ENCODE measurements at places on chromosomes 1 and 21.

DNA sequence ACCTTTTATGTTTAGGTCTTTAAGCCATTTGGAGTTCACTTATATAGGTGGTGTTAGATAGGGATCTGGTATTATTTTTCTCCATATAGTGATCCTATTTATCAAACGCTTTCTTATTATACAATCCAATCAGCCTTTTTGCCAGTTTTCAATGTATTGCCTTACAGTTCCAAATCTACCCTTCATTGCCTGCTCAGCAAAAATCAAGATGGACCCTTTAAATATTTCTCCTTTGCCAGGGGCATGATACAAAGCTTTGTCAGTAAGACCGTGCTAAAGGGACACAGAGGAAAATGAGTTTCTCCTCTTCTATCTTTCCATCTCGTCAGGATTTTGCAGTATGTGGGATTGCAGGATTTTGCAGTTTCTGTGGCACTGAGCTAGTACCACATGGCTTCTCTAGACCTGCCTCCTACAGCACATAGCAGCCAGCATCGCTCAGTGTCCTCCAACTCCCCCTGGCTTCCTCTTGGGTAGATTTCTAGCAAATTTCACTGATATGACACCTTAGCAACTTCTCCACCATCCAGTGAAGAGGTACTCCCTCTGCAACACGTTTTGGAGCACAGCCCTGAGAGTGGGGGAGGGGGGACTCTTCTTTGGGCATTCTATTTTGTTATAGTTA lies 22.5 kb upstream of the CAP1 start:
- no peak for DNase-seq

DNA sequence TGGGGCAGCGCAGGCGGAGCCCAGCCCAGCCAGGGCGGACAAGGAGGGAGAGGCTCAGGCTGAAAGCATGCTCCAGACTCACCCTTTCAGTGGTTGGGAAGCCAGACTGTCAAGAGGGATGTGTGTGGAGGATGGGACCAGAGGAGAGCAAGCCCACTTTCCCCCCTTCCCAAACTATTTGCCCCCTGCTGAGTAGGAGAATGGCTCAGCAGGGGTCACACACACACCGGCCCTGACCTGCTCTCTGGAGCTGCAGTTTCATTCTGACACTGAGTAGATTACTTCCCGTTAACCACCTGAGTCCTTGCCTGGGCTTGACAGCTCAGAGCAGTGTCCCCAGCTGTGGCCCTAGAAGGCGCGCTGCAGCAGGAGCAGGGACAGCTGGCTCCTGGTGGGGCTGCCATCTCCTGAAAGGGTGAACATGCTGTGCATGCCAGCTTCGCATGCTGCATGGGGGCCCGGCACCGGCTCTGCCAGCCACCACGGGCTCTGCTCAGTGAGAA lies 51.6 kb upstream of the CNTN2 start:
- no peak for DNase-seq

- peak; percentile 42 for DNase-seq
These were observed 18.3 kb downstream of the HYI start for GRCh38 chr1:43435146-43436145.

- DNase-seq: peak; percentile 82
These were observed 791 bp upstream of the STUM start for GRCh38 chr1:226547754-226548191.

DNA sequence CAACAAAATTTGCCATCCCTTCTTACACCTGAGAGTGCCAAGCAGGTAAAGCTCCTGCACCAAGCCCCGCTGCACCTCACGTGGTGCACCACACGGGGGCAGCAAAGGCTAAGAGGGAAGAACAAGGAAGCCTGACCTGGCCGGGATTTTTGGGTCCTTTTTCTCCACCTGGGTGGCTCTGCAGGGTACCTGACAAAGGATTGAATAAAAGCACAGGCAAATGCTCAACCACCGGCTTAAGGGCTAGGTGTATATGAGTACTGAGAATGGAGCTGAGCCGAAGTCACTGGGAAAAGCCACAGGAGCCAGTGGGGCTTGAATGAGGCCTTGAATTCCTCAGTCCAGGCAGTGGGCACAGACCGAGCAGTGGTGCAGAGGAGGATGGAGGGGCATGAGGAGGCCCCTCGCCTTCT lies 36.4 kb downstream of the ZNF697 start:
- peak; percentile 16 for DNase-seq

DNA sequence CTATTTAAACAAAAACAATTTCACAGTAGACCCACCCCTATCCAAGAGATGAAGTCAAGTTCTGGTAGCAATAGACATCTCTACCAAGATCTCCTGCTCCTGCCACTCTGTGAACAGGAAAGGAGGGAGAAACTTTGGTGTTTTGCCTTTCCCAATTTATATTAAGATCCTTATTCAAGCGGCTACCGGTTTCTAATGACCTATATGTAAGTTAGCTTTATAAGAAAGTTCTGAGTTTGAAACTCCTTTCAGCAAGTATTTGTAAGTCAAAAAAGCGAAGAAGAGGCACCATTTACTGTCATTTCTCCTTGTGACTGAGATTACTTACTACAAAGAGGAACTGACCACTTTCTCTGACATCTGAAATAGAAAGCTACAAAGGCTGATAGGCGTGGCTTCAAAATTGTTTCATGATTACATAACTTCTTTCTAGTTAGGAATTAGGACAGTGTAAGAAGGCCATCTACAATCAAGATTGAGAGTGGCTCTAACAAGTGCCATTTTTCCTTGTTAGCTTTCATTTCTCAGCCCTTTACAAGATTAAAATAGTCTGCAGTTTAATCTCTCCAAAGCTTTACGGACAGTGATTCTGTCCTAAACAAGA lies at the start of gene MNDA:
Gene MNDA, plus strand, starts transcription at position 448 of the 604 bp plus-strand sequence. CDS start 10,803 bp downstream, outside the sequence.
- no peak for DNase-seq

DNA sequence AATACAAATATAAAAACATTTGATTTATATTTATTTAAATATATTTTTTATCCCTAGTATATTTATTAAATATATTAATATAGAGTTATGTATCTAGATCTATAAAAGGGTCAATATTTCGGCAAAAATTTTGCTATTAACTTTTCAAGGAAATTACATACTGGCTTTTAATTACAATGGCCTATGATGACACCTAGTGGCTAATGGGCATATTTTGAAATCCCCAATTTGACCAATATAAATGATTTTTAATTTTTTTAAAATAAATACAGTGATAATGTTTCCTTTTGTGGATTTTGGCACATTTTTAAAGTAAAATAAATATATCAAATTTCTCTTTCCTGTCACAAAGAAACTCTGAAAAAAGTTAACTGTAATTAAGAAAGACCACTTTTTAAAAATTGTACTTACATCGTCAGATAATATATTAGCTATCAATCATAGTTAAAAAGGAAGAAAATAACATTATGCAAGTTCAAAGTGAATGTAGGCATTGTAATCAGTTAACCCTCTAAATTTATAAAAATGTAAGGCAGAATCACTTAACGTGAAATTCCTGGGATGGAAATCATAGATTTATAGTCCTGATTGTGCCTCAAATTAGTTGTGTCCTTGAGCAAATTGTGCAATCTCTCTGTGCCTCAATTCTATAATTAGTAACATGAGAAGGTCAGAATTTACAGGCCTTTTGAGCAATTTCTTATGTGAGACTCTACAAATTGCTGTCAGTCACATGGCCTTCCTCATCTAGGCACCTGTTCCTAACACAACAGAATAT lies 25.6 kb upstream of the RGS13 start:
- no peak for DNase-seq

- DNase-seq: no peak
These were observed 7.1 kb upstream of the IER5 start for GRCh38 chr1:181081395-181081794.

DNA sequence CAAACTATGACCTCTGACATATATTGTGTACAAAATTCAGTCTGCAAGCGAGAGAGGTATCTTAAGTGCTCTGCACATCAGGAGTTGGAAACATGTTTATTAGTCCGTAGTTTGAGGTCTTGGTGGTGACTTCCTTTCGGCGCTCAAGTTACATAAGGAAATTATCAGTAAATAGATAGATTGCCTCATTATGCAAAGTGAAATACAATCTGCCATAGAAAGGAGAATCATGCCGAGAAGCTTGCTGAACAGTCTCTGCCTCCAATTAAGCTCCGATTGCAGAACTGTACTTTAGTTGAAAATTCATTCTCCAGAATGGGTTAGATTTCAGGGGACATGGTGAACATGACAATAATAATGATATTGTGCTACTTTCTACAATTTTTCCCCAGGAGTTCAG lies 271.8 kb downstream of the BRINP2 start:
- peak; percentile 21 for DNase-seq

GRCh38 chr1:70874818-70875217 lies 172.8 kb downstream of the PTGER3 start:
- no peak for DNase-seq

DNA sequence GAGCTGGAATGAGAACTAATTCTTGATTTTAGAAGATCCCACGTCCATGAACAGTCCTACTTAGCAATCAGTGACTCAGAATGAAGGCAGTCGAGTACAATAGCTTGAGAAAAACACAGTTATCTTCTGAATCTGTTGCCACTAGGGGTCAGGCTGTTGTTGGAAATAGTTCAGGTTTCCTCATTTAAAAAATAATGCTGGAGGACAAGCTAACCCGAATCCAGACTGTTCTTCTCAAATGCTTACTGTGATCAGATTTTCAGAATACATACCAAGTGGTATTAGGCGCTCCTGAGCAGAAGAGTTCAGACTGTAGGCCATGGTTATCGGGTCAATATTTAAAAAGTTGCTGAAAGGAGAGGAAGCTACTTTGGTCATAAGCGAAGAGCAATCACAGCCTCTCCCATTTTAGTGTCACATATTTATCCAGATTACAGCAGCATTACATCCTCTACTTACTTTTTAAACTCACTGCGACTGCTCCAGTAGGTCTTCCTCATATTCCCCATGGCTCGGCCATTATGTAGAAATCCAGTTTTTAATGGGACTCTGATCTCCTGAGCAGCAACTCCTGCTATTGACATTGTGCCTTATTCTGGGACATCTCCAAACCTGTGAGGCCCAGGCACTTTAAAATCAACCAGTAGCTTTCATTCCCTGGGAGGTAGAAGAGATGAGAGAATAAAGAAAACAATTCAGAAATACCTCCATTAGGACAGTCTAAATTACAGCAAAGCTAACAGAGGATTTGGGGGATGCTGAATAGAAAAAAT lies 10.9 kb downstream of the ERRFI1 start:
- peak; percentile 84 for DNase-seq

DNA sequence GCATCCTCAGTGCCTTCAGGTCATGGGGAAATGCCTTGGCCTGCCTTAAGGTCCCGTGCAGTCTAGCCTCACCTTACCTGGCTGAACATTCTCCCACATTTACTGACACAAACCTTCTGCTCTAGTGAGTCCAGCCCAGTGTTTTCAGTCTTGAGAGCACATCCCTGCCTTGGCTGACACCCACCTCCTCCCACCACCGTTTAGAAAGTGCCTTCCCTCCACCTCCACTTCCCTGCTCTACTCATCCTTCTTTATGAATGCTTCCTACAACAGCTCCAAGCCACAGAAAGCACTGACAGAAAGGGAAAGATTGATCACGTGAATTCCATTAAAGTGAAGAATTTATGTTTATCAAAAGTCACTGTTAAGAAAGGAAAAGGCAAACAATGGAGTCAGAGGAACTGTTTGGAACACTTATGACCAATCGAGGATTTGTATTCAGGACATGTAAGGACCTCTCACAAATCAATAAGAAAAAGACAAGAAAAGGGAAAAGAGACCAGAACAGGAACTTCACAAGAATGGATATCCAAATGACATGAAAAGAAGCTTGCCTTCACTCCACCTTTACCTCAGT lies 59.8 kb downstream of the DDR2 start:
- no peak for DNase-seq

DNA sequence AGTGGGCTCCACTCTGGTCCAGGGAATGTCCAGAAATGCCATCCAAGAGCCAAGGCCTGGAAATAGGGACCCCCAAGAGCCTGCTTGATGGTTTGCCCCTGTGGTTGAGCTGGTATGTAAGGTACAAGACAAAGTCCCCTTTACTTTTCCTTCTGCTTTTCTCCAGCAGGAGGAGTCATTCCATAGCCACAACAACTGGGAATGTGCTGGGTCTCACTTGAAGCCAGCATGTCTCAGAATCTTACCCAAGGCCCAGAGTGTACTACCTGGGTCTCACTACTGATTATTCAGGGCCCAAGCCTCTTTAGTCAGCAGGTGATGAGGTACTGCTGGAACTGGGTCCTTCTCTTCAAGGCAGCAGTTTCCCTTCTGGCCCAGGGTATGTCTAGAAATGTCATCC lies 62.1 kb upstream of the CD55 start:
- DNase-seq: peak; percentile 33

GRCh38 chr1:74767490-74767889 lies 34.5 kb downstream of the TYW3 start:
- no peak for DNase-seq

DNA sequence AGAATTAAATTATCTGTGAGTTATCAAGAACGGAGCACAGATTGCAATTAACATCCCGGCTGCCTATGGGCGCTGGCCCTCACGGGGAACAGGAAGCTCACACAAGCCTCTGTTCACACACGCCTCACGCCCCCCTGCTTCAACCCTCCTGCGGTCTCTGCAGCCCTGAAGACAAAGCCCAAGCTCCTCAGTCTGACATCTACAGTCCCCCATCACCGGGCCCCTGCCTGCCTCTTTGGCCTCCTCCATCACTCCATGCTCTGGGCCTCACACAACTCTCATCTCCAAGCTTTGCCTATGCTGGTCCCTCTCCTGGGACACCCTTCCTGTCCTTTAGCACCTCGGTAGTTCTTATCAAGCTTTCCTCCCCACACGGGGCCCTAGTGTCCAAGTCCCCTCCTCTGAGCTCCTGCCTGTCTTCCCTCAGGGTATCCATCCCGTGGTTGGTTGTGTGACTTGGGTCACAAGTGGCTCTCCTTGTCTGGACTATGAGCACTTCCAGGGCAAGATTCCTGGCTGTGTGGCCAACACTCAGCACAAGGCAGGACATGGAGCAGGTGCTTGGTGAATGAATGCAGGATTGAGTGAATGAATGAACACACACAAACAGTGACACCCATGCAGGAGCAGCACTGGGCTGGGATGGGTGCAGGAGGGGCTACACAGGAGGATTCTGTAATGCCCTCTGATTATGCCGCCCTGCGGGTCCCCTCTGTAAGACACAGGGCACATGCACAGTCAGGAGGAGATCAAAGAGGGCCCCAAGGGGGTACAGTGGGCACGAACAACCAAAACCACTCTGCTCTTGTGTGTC lies 116.1 kb downstream of the DMRTB1 start:
- DNase-seq: no peak

DNA sequence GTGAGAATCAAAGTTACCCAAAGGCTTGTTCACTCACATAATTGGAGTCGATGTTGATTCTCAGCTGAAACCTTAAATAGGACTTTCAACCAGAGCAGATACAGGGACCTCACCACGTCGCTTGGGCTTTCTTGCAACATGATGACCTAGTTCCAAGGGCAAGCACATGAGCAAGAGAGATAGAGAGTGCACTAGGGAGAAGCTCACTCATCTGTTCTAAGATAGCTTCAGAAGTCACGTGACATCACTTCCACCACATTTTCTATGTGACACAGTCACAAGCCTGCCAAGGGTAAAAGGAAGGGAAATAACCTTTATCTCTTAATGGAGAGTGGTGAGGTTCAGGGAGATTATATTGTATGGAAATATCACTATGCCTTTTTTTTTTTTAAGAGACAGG lies 470.1 kb upstream of the PLXNA2 start:
- no peak for DNase-seq

GRCh38 chr1:71228742-71229365 lies 148.0 kb upstream of the ZRANB2 start:
- peak; percentile 17 for DNase-seq
